Naive thymus-derived CD4-positive, alpha-beta T cell (primary cell): ENCODE measurements at places on chromosomes 2 and 18. TPM values are rescaled to one million over a fixed set of nuclear protein-coding genes. Genes with fewer than 3 reads are reported as not detected.

ANKRD62 gene
- total RNA-seq = not detected

FASTKD2 gene
- total RNA-seq = 25.4 and 27.1 TPM in 2 replicates

UGT1A8 gene
- total RNA-seq = not detected

TNP1 gene
- not detected in 2 replicates for total RNA-seq

ASNSD1 gene
- total RNA-seq = 24.0 TPM

PTGR3 gene
- 48.1 TPM for total RNA-seq

DSC3 gene
- not detected for total RNA-seq

TUBA3E gene
- not detected for total RNA-seq

RAPGEF4 gene
- total RNA-seq = 2.5 TPM
